ENCODE measurements at places on chromosomes 5 and 9. TPM values are rescaled to one million over a fixed set of nuclear protein-coding genes. Genes with fewer than 3 reads are reported as not detected.

The ANKRD18A gene
- total RNA-seq, result under 0.01 TPM

DNA sequence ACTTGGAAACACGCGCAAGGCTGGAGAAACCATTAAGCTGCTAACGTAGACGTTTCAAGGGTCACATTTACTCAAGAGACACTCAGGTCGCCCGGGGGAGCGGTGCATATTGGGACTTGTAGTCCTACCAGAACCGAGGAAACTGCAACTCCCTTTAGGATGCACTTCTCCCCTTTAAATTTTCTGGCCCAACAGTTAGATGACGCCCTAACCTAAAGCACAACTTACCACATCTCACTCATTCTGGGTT, 384 bp upstream of the DMXL1 start:
- no peak for DNase-seq

The SLC2A8 gene
- 8.2 TPM for total RNA-seq

- no peak for DNase-seq
Observed at GRCh38 chr9:124511426-124511840, 4.2 kb upstream of the NR5A1 start.

The QSOX2 gene
- total RNA-seq, result 15.1 TPM

DNA sequence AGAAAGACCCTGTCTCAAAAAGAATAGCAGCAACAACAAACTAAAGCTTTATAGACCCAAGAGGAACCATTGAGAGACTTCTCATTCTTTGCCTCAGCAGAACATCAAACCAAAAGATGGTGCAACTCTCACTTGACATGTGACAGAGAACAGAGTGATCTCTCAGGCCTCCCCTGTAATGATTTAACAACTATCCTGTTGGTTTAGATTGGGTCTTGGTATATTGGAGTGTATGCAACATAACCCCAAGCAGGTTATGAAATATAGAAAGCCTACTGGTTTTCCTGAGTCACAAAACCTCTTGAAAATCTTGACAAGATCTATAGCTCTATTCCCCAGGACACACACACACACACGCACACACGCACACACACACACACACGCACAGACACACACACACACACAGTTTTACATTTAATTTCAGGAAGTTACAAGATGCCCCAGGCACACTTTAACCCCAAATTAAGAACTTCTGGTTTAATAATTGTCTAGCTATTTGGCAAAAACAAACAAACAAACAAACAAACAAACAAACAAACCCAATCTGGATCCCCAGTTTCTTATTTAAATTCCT, 6.5 kb upstream of the FGF1 start:
- DNase-seq, result no peak

The POLR3G gene
- total RNA-seq, result 4.5 TPM

The SLC4A9 gene
- total RNA-seq, result not detected

The SPATA31C1 gene
- total RNA-seq, result not detected

The DRD1 gene
- total RNA-seq, result under 0.01 TPM

DNA sequence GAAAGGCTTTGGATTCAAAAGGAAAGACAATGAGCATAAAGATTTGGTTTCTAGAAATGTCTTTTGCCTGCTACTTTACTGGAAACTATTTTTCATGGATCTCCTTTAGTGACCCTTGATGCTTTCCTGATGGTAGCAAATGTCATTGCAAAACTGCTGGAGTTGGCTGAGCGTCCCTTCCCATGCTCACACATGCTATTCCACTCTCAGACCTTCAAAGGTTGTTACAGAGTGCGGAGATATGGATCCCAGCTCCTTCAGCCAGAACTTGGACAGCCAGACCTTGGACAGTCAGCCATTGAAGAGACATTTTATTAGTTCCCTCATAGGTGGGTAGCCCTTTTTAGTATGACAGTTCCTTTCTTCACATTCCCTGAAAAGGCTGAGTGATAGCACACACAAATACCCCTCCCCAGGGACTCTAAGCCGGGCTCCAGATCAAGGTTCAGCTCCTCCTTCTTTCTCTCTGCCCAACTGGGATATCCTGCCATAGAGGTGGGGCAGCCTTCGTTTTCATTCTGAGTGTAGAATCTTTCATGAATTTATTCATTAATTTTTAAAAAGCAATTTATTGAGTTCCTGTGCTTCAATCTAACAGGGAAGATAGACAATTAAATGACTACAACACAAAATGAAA, 153.3 kb upstream of the SLC44A1 start:
- DNase-seq, result no peak

The CDC20B gene
- total RNA-seq, result not detected

DNA sequence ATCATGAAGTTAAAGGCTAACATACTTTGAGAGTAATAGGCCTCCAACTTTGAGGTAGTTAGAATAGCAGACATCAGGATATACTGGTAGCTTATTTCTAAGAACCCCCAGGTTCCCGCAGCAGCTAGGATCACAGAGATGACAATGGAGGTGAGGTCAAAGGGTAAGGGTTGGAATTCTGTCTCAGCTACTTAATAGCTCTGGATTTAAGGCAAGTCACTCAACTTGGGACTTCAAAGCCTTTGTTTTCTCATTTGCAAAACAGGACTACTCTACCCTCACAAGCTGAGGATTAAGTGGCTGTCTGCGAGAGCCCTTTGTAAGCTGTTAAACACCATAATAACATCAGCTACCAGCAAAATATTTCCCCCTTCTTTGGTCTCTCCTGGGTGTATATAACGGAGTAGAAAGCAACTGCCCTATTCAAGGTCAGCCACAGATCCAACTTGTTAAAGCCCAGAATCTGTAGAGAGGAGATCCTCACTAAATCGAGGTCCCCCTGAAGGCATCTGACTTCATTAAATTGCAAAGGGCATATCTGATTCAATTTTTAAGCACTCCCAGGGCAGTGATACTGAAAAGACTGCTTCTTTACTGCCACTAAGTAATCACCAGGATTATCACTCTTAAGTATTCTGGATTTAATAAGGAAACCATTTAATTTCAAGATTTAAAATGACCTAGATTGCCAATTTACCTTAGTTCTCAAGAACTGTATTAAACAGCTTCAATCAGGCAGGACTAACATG, 104.7 kb downstream of the DCP2 start:
- DNase-seq, result no peak

DNA sequence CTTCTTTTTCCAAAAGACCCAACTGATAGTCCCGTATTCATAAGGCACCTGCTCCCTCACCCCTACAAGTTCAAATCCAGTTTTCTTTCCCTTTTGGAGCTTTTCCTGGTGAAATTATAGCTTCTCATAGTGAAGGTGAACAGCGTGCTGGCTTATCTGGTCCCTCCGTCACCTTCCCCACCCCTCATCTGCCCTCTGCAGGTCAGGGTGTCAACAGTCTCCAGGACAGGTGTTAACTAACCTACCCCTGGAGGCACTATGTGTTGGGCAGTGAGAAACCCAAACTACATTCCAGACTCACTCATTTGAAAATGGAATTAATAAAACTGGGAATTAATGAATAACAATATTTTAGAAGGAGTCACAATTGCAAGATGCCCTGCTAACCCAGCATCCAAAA, 109.0 kb upstream of the TAS2R1 start:
- no peak for DNase-seq

GRCh38 chr9:112493393-112494137, 6.9 kb downstream of the KIAA1958 start:
- peak; percentile 47 for DNase-seq

GRCh38 chr5:143374496-143375217, 28.8 kb downstream of the NR3C1 start:
- no peak for DNase-seq

DNA sequence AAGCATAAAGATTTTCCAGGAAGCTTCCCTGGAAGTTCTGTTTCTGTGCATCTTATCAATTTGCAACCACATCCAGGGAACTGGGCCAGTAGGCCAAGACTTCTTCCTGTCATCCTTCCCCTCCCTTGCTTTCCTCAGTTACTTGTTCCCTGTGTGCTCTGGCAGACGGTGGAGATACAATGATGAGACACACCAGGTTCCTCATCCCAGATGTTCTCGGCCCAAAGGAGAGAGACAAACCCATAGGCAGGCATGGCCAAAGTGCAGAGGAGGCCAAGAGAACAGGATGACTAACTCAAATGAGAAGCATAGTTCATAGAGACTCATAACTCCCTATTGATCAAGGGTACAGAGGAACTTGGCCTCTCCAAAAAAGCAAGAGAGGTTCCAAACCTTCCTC, 652.6 kb downstream of the CCDC171 start:
- DNase-seq, result no peak

DNA sequence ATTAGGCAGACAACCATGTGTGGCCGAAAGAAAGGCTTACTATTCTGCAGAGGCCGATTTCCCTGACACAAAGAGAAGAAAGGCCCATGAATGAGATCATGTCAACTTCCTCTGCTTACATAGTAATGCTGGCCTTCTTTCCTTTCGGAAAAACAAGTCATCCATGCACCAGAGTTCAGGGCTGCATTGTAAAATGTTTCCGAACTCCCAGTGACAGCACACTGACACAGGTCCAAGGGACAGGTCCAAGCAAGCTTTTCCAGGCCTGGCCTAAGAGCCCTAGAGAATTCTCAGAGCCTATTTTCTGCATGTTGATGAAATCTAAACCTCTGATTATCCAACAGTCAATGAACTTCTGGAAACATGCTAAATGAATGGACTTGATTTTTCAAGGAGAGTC, 140.9 kb downstream of the ZNF608 start:
- no peak for DNase-seq

The ROR2 gene
- 5.2 TPM for total RNA-seq

DNA sequence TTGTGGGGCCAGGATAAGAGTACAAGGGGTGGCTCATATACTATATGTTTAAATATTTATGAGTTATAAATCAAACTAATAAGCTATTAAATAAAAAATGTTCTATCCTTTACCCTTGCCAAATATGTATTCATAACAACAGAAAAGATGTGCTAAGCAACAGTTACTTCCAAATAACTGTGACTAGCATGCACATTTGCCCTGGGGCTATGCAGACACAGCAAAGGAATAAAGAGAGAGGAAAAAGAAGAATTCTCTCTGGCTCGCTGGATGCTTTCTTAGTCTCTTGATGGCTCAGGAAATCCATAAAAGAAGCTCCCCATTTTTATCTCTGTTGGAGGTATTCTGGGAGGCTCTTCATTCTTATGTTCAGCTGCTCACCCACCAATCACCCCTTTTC, 182.4 kb upstream of the ATP10B start:
- no peak for DNase-seq

The C8G gene
- 0.86 TPM for total RNA-seq

The FOXD4L5 gene
- total RNA-seq, result under 0.01 TPM

The SLC6A19 gene
- not detected for total RNA-seq

DNA sequence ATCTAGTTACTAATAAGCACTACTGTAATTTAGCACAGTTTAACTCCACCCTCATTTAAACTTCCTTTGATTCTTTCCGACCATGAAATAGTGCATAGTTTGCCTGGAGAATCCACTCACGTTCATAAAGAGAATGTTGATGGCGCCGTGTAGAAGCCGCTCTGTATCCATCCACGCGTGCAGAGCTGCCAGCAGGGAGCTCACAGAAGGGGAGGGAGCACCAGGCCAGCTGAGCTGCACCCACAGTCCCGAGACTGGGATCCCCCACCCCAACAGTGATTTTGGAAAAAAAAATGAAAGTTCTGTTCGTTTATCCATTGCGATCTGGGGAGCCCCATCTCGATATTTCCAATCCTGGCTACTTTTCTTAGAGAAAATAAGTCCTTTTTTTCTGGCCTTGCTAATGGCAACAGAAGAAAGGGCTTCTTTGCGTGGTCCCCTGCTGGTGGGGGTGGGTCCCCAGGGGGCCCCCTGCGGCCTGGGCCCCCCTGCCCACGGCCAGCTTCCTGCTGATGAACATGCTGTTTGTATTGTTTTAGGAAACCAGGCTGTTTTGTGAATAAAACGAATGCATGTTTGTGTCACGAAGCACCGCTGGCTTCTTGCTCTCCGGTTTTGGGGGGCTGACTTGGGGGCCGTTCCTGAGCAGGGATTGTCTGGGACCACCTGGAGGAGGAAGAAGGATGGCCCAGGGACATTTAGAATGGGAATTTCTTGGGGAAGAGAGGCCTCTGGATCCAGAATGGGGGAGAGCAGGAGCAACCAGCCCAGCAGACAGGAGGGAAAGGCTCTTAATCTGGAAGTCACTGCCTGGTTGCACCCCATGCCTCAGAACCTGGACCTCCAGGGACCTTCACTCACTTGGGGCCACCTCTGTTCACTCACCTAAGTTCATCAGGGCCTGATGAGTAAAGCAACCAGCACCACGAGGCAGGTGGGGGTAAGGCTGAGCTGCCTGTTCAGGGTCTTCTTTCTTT, 35.4 kb downstream of the CXXC5 start:
- no peak for DNase-seq

The TAF11L3 gene
- total RNA-seq, result not detected

The IRX1 gene
- total RNA-seq, result not detected

Data from fibroblast of villous mesenchyme (primary cell).